ENCODE measurements at places on chromosomes 7 and 10. TPM values are rescaled to one million over a fixed set of nuclear protein-coding genes. Genes with fewer than 3 reads are reported as not detected.

- no peak overlapping the region for H3K4me3 ChIP-seq
- no peak overlapping the region for H3K27ac ChIP-seq
- no peak for DNase-seq
- no peaks in the 10 kb centered on the region for H3K27me3 ChIP-seq
Observed at GRCh38 chr10:89086801-89087521, 96.4 kb downstream of the FAS start.

LRRN3 gene
- polyA plus RNA-seq = 0.30 TPM

ANTXRL gene
- polyA plus RNA-seq = 0.15 TPM

DNA sequence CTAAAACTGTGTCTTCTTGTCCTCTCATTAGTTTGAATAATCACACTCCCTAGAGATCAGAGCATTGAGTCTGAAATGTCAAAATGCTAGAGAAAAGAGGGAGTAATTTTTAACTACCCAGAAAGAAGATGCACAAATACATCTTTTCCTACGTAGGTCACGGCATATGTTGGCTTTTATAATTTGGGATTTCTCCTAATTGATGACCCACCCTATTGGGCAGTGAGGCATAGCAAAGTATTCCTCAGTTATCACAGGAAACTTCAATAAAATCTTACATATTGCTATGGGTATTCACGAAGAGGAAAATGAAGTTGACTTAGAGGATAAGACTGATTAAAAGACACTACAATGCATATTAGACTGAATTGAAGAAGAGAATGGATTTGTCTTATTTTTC, 25.4 kb downstream of the ARMC10 start:
- H3K4me1 ChIP-seq = no peaks in the 10 kb centered on the region
- no peak overlapping the region for H3K27ac ChIP-seq
- no peaks in the 10 kb centered on the region for H3K36me3 ChIP-seq

GRCh38 chr7:45253368-45253767, 95.8 kb downstream of the RAMP3 start:
- no peak overlapping the region for H3K4me3 ChIP-seq
- DNase-seq = no peak
- H3K4me1 ChIP-seq = no peaks in the 10 kb centered on the region
- no peak overlapping the region for H3K27ac ChIP-seq
- H3K27me3 ChIP-seq = no peaks in the 10 kb centered on the region

TCAF2 gene
- polyA plus RNA-seq = 6.3 TPM

- H3K27ac ChIP-seq = no peak overlapping the region
- DNase-seq = no peak
- H3K4me3 ChIP-seq = no peak overlapping the region
- H3K4me1 ChIP-seq = no peaks in the 10 kb centered on the region
- no peaks in the 10 kb centered on the region for H3K27me3 ChIP-seq
- no peaks in the 10 kb centered on the region for H3K36me3 ChIP-seq
Observed at GRCh38 chr10:77182803-77183202, 454.8 kb downstream of the KCNMA1 start.

GRCh38 chr7:20651960-20652544, 36.6 kb downstream of the ABCB5 start:
- no peak overlapping the region for H3K27ac ChIP-seq
- H3K4me3 ChIP-seq = no peak overlapping the region
- H3K36me3 ChIP-seq = no peaks in the 10 kb centered on the region
- H3K27me3 ChIP-seq = no peaks in the 10 kb centered on the region

GRCh38 chr10:71075759-71076472, 136.5 kb upstream of the UNC5B start:
- no peaks in the 10 kb centered on the region for H3K4me1 ChIP-seq
- no peak for DNase-seq
- no peaks in the 10 kb centered on the region for H3K36me3 ChIP-seq
- H3K27ac ChIP-seq = no peak overlapping the region
- H3K4me3 ChIP-seq = no peak overlapping the region
- H3K27me3 ChIP-seq = no peaks in the 10 kb centered on the region

DNA sequence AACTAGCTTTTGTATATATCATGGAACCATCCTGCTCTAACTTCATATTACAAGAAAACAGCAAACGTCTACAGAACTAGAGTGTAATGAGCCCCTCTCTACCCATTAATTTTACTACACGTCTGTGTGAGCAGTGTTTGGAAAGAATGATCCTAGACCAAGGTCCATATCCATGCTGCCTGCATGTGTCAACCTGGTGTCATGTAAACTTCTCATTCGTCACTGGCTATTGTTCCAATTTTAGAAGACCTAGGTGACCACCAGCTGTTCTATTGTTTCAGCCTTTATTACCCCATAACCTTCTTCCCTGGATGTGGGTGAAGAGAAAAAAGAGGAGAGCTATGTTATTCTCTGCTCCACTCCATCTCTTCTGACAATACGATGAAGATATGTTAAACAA, 77.1 kb downstream of the CREM start:
- DNase-seq = no peak
- no peaks in the 10 kb centered on the region for H3K36me3 ChIP-seq
- H3K4me1 ChIP-seq = no peaks in the 10 kb centered on the region

CALCR gene
- 0.09 TPM for polyA plus RNA-seq

DNA sequence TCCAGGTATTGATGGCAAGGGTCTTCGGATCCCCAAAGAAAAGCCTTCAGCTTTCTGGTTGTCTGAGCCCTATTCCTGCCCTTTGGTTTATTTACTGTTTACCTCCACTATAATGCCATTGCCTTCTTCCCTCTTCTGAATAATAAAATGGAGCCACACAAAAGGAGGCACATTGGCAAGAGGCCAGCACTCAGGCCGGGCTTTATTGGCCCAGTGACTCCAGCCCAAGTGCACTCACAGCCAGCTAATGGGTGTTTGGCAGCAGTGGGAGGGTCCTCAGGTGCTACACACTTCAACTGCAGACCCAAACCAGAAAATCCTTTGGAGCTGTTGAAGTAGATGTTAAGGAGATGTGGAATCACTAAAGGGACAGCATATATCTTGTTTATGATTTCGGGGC, 336.0 kb downstream of the PLXNA4 start:
- no peak overlapping the region for H3K27ac ChIP-seq
- no peaks in the 10 kb centered on the region for H3K4me1 ChIP-seq
- no peaks in the 10 kb centered on the region for H3K27me3 ChIP-seq
- no peak for DNase-seq

GRCh38 chr7:83976302-83976701, 218.3 kb downstream of the SEMA3A start:
- H3K27ac ChIP-seq = no peak overlapping the region
- no peak for DNase-seq
- no peak overlapping the region for H3K4me3 ChIP-seq
- H3K27me3 ChIP-seq = no peaks in the 10 kb centered on the region
- no peaks in the 10 kb centered on the region for H3K36me3 ChIP-seq

PKD1L1 gene
- 0.54 TPM for polyA plus RNA-seq

- no peak overlapping the region for H3K27ac ChIP-seq
- H3K27me3 ChIP-seq = no peaks in the 10 kb centered on the region
- H3K4me3 ChIP-seq = no peak overlapping the region
- H3K4me1 ChIP-seq = no peaks in the 10 kb centered on the region
- DNase-seq = no peak
Observed at GRCh38 chr7:23898619-23899018, 188.6 kb downstream of the STK31 start.

DNA sequence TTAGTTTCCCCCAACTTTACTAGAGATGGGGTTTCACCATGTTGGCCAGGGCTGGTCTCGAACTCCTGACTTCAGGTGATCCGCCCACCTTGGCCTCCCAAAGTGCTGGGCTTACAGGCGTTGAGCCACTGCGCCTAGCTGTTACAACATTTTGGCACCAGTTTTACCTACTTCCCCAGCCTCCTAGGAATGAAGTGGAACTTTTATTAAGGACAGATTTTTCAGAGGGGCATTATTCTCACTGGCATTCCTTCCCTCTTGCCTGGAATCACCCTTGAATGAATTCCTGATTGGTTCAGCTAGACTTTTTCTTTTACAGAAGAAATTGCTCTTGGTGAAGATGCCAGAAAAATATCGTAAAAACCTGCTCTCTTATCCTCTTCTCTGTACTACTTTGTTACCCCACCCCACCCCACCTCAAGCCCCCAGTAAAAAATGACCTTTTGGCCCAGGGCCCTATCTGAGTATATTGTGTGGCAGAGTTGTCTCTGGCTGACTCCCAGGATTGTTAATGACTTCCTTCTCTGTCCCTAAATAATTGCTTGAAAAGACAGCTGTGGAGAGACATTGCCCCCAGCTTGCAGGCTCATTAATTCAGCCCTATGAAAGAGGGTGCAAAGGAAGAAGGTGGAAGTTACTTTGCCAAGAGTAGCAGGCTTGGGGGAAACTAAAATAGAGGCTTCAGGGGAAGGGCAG, 189.6 kb downstream of the AUTS2 start:
- no peaks in the 10 kb centered on the region for H3K27me3 ChIP-seq
- H3K4me1 ChIP-seq = no peaks in the 10 kb centered on the region
- no peak for DNase-seq
- no peak overlapping the region for H3K27ac ChIP-seq
- no peak overlapping the region for H3K4me3 ChIP-seq

DNA sequence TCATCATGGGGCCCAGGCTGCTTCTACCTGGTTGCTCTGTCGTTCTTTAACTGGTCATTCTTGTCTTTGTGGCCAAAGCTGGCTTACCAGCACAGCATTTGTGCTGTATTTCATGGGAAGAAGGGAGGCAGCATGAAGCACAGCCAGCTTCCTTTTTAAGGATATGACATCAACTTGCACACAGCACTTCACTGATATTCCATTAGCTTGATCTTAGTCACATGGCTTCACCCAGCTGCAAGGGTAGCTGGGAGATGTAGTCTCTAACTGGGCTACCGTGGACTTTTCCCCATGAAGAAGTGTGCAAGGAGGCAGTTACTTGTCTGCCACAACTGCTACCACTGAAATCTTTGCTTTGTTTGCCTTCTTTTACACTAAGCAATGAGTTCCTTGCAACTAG, 525.2 kb downstream of the LRMDA start:
- H3K36me3 ChIP-seq = no peaks in the 10 kb centered on the region
- H3K27ac ChIP-seq = no peak overlapping the region
- no peak for DNase-seq
- no peaks in the 10 kb centered on the region for H3K27me3 ChIP-seq
- no peak overlapping the region for H3K4me3 ChIP-seq

RADIL gene
- polyA plus RNA-seq = 11.2 TPM

- H3K36me3 ChIP-seq = no peaks in the 10 kb centered on the region
- no peak overlapping the region for H3K27ac ChIP-seq
- H3K4me3 ChIP-seq = no peak overlapping the region
- no peak for DNase-seq
- H3K27me3 ChIP-seq = no peaks in the 10 kb centered on the region
Observed at GRCh38 chr7:67854221-67855178, 857.9 kb downstream of the TYW1 start.

GRCh38 chr10:71584902-71585563, 134.5 kb downstream of the C10orf105 start:
- H3K4me3 ChIP-seq = no peak overlapping the region
- H3K27me3 ChIP-seq = no peaks in the 10 kb centered on the region
- H3K4me1 ChIP-seq = no peaks in the 10 kb centered on the region
- H3K36me3 ChIP-seq = no peaks in the 10 kb centered on the region
- H3K27ac ChIP-seq = no peak overlapping the region

CARD11 gene
- 1.9 TPM for polyA plus RNA-seq

SRRM3 gene
- polyA plus RNA-seq = 10.4 TPM

INMT gene
- polyA plus RNA-seq = 18.7 TPM

DNA sequence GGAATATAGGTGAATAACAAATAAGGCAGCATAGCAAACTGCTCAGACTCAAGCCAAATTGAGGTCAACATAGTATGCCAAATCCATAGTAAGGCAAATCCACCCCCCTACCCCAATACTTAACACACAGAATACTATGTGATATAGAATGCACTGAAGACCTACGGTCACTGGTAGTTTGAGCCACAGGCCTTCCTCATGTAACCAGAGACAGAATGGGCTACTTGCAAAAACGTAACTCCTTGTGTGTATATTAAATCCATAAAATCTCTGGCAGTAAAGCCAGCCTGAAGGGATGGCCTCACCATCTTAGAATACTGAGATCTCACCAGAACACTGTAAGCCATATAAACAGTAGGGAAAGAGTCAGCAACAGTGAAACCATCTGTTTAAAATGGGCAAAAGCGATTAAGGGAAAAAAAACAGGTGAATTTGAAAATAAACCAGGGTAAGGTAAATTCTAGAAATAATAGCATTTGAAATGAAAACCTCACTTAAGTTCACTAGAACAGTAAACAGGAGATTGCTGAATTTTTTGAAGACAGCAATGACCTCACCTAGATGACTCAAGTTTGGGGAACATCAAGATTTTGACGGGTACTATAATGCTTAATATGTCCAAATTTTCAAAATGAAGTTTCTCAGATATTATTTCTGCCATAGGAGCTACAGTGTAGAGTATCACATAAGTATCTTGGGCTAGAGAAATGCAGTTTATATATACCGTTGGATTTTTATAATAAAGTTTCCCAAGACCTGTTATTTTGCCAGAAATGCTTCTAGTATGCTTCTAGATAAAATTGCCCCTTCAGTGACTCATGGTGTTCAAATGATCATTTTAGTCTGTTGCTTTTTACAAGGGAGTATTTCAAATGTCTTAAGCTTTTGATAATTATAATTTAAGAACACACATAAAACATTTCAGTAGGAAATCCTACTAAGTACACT, 13.9 kb downstream of the HNRNPA2B1 start:
- peaks cover 9% of the 10 kb centered on the region for H3K36me3 ChIP-seq
- no peaks in the 10 kb centered on the region for H3K27me3 ChIP-seq
- no peak overlapping the region for H3K27ac ChIP-seq
- H3K4me1 ChIP-seq = peaks cover 21% of the 10 kb centered on the region

- H3K27me3 ChIP-seq = no peaks in the 10 kb centered on the region
- H3K27ac ChIP-seq = no peak overlapping the region
- no peak overlapping the region for H3K4me3 ChIP-seq
- no peak for DNase-seq
- peaks cover 20% of the 10 kb centered on the region for H3K4me1 ChIP-seq
- no peaks in the 10 kb centered on the region for H3K36me3 ChIP-seq
Observed at GRCh38 chr7:17134786-17135185, 163.7 kb upstream of the AHR start.

GRCh38 chr10:45379891-45380540, 6.0 kb downstream of the ALOX5 start:
- no peak for DNase-seq
- peak overlapping the region; percentile 30 for H3K27ac ChIP-seq
- H3K4me1 ChIP-seq = peaks cover 15% of the 10 kb centered on the region
- H3K36me3 ChIP-seq = no peaks in the 10 kb centered on the region

MMD2 gene
- not detected for polyA plus RNA-seq

DNA sequence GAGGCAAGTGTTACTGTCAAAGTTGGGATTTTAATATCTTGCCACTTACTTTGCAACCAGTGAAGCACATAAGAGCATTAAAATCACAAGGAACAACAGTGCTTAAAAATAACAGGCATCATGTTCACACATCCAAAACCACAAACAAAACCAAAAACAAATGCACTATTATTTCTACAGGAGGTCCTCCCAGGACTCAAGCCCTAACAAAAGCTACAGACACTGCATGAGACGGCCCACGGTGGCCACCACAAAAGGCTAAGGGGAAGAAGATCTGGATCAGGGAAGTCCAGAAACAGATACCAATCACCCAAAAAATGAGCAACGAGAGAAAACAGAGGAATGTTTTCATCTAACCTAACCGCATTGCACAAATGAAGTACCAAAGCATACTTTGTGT, 158.4 kb downstream of the ZMYND11 start:
- no peaks in the 10 kb centered on the region for H3K27me3 ChIP-seq
- no peak overlapping the region for H3K4me3 ChIP-seq
- no peak overlapping the region for H3K27ac ChIP-seq
- H3K4me1 ChIP-seq = no peaks in the 10 kb centered on the region
